ENCODE measurements at places on chromosomes 7 and 10.

- no peak for DNase-seq
Observed at GRCh38 chr7:47714669-47715607, 133.0 kb upstream of the TNS3 start.

GRCh38 chr7:117129521-117129955 lies 176.2 kb downstream of the ST7 start:
- DNase-seq, result no peak

DNA sequence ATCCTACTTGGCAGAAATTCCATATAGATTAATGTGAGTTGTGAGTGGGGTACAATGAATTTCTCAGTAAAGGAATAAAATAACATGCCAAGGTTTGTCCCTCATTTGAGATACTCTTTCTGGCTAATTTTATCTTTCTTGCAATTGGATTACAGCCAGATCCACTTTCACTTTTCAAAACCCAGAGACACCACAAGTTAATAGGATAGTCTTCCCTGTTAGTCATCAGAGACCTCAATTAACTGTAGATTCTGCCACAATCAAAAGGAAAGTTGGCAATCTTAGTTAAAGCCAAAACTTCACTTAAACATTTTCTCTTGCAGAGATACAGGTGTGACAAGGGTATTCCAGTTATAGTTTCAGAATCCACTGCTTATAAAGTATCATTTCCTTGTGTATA lies 91.4 kb upstream of the PHYHIPL start:
- no peak for DNase-seq

- DNase-seq, result no peak
Observed at GRCh38 chr7:20197837-20198236, 19.3 kb downstream of the MACC1 start.
